A549 treated with DMSO at 1 μM for 4 hours (cell line): ENCODE measurements at places on chromosomes 5 and 9. TPM values are rescaled to one million over a fixed set of nuclear protein-coding genes. Genes with fewer than 3 reads are reported as not detected.

FAM163B gene
- total RNA-seq = not detected in 5 replicates

DAB2 gene
- total RNA-seq = 11.3 to 15.6 TPM (median 13.6 TPM) in 5 replicates

AIF1L gene
- total RNA-seq = 1.2 to 1.5 TPM (median 1.3 TPM) in 5 replicates

C5orf52 gene
- total RNA-seq = not detected in 5 replicates

TRPM3 gene
- not detected in 5 replicates for total RNA-seq

ZNF462 gene
- total RNA-seq = 4.9 to 6.2 TPM (median 5.9 TPM) in 5 replicates

JMY gene
- total RNA-seq = 2.9 to 4.3 TPM (median 3.9 TPM) in 5 replicates

MYMK gene
- total RNA-seq = not detected in 5 replicates

PKD2L2 gene
- 0.06 to 0.08 TPM in 2 of 5 replicates, not detected in the others for total RNA-seq

DDX31 gene
- total RNA-seq = 25.6 to 31.3 TPM (median 29.0 TPM) in 5 replicates

MYOT gene
- not detected in 5 replicates for total RNA-seq

WNT8A gene
- not detected in 5 replicates for total RNA-seq

SLC38A9 gene
- 20.7 to 30.5 TPM (median 26.1 TPM) in 5 replicates for total RNA-seq

RFK gene
- 35.0 to 57.9 TPM (median 48.5 TPM) in 5 replicates for total RNA-seq

KCTD16 gene
- 0.02 to 0.06 TPM (median 0.05 TPM) in 5 replicates for total RNA-seq

ZNF300 gene
- 2.9 to 3.2 TPM (median 2.9 TPM) in 5 replicates for total RNA-seq

FOXD4L6 gene
- 0.15 TPM in 1 of 5 replicates, not detected in the others for total RNA-seq

OR13C9 gene
- total RNA-seq = not detected in 5 replicates

FAM114A2 gene
- 9.3 to 12.3 TPM (median 10.3 TPM) in 5 replicates for total RNA-seq

DIPK1B gene
- 7.1 to 10.2 TPM (median 8.0 TPM) in 5 replicates for total RNA-seq

GLRA1 gene
- not detected in 5 replicates for total RNA-seq

CBY3 gene
- total RNA-seq = not detected in 5 replicates

GFM2 gene
- total RNA-seq = 25.8 to 30.3 TPM (median 26.9 TPM) in 5 replicates

TMC1 gene
- 0.05 to 0.19 TPM in 2 of 5 replicates, not detected in the others for total RNA-seq

BHMT gene
- not detected in 5 replicates for total RNA-seq
